ENCODE measurements at places on chromosomes 4 and X. TPM values are rescaled to one million over a fixed set of nuclear protein-coding genes. Genes with fewer than 3 reads are reported as not detected.

TLR1 gene
- 1.8 TPM for total RNA-seq

SPANXN4 gene
- not detected for total RNA-seq

RNF150 gene
- not detected for total RNA-seq

FAM149A gene
- total RNA-seq = 0.46 TPM

F11 gene
- not detected for total RNA-seq

GRCh38 chr4:47213539-47213938 is 182.2 kb downstream of the GABRB1 start:
- DNase-seq = no peak
- no peaks in the 10 kb centered on the region for H3K4me1 ChIP-seq
- no peak overlapping the region for H3K4me3 ChIP-seq
- H3K27me3 ChIP-seq = no peaks in the 10 kb centered on the region
- H3K36me3 ChIP-seq = no peaks in the 10 kb centered on the region

DNA sequence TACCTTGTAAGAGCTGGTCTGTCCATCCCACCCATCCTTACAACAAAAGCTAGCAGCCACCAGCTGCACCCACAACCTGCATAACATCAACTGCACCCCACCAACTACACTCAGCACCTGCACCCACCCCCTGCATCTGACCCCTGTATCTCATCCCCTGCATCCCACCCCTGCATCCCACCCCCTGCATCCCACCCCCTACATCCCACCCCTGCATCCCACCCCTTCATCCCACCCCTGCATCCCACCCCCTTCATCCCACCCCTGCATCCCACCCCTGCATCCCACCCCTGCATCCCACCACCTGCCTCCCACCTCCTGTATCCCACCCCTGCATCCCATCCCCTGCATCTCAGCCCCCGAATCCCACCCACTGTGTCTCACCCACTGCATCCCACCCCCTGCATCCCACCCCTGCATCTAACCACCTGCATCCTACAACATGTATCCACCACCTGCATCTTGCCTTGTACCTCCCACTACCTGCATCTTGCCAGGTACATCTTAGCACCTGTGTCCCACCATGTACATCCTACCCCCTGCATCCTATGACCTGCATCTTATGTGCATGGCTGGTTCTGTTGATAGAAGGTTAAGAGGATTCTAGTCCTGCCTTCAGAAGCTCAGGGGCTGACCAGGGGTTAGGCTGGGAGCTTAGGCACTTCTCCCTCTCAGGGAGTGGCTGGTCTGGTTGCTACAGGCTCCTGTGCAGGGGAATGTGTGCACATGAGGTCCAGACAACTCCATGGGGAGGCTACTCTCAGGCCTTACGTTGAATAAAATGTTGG is 9.4 kb downstream of the TMEM271 start:
- no peak for DNase-seq
- peaks cover 14% of the 10 kb centered on the region for H3K27me3 ChIP-seq
- H3K4me1 ChIP-seq = no peaks in the 10 kb centered on the region

DNA sequence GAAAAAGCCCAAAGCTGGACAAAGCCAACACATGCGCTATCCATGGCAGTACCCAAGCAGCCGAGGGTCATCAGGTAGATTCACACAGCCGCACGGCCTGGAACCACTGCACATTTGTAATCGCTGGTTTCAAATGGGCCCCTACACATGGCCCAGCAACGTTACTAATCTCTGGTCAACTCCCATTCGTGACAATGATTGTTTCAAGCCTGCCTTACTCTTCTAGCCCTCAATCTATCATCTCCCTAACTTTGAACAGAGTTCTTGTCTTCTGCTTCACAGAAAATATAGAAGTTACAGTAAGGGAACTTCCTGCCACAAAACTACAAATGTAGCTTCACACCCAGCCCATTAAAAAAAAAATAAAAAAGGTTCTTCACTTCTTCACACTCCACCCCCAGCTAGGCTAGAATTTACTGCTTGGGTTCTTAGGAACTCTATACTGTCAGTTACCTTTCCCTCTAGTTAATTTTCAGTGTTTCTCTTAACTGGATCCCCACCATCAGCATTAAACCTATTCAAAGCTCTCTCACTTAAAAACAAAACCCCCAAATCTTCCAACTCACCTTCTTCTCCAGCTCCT is 24.2 kb downstream of the CASP3 start:
- H3K4me1 ChIP-seq = peaks cover 41% of the 10 kb centered on the region
- H3K27me3 ChIP-seq = no peaks in the 10 kb centered on the region
- no peak overlapping the region for H3K4me3 ChIP-seq
- peak overlapping the region; percentile 77 for H3K27ac ChIP-seq
- no peak for DNase-seq

GRCh38 chr4:156805696-156806095 is 165.9 kb downstream of the PDGFC start:
- no peaks in the 10 kb centered on the region for H3K27me3 ChIP-seq
- no peaks in the 10 kb centered on the region for H3K4me1 ChIP-seq

DNA sequence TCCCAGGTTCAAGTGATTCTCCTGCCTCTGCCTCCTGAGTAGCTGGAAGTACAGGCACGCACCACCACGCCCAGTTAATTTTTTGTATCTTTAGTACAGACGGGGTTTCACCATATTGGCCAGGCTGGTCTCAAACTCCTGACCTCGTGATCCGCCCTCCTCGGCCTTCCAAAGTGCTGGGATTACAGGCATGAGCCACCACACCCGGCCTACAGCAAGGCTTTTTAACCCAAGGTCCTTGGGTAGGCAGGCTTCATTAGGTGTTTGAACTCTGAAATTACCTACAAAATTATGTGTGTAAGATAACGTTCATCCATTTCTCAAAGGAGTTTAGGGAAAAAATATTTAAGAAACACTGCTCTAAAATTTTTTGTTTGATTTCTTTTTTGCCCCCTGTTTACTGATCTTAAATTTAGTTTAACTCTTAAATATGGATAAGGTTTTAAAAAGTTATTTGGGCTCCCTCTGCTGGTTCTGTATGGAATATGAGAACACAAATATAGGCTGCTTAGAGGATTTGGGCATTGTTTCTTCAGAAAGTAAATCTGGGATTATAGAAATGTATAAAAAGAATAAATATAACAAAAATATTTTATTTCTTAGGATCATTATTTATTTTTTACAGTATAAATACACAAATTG is 92.8 kb downstream of the CBR4 start:
- no peaks in the 10 kb centered on the region for H3K36me3 ChIP-seq
- no peak overlapping the region for H3K4me3 ChIP-seq
- H3K4me1 ChIP-seq = no peaks in the 10 kb centered on the region
- no peaks in the 10 kb centered on the region for H3K27me3 ChIP-seq
- H3K27ac ChIP-seq = no peak overlapping the region

DNA sequence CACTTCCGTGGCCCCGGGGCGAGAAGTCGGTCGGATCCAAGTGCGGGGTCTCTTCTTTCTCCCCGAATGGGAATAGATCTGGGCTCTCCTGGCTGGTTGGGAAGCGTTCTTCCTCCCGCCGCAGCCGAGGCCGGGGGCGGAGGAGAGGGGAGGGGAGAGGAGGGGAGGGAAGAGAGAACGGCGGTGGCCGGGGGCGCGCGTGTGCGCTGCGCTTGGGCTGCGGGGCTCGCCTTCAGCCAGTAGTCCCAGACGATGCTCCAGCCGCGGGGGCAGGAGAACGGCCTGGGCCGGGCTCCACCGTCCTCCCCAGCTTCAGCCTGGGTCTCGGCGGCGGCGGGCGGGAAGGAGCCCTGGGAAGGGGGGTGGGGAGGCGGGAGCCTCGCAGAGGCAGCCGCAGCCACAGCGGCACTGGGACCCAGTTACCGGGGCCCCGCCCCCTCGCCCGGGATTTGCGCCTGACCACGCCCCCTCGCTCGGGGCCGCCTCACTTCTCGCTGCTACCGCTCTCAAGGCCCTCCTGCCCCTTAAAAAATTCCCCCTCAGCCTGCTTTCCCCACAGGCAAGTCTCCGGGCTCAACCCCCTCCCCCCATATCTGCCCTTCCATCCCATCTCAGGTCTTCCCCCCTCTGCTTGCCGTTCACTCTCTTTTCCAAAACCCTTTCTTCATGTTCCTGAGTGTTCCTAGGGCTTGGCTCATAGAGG is at the start of gene FGD1:
Gene FGD1, minus strand, starts transcription at position 421 of the 703 bp plus-strand sequence. CDS start 802 bp downstream, outside the sequence.
- DNase-seq = peak; percentile 50
- no peaks in the 10 kb centered on the region for H3K36me3 ChIP-seq
- H3K27me3 ChIP-seq = peaks cover 21% of the 10 kb centered on the region
- H3K27ac ChIP-seq = no peak within 1 kb of the TSS
- peaks cover 3% of the 10 kb centered on the region for H3K4me1 ChIP-seq
- peak within 1 kb of the TSS; percentile 62 for H3K4me3 ChIP-seq

GRCh38 chr4:151429957-151430570 is 21.1 kb downstream of the FHIP1A start:
- DNase-seq = no peak
- peaks cover 4% of the 10 kb centered on the region for H3K4me1 ChIP-seq
- no peak overlapping the region for H3K4me3 ChIP-seq
- no peak overlapping the region for H3K27ac ChIP-seq
- no peaks in the 10 kb centered on the region for H3K36me3 ChIP-seq

GRCh38 chrX:94058728-94059382 is 384.8 kb downstream of the FAM133A start:
- no peaks in the 10 kb centered on the region for H3K36me3 ChIP-seq
- H3K27me3 ChIP-seq = no peaks in the 10 kb centered on the region
- no peaks in the 10 kb centered on the region for H3K4me1 ChIP-seq
- DNase-seq = no peak
- H3K4me3 ChIP-seq = no peak overlapping the region

- H3K27me3 ChIP-seq = no peaks in the 10 kb centered on the region
- DNase-seq = no peak
- H3K36me3 ChIP-seq = peaks cover 1% of the 10 kb centered on the region
- H3K27ac ChIP-seq = no peak overlapping the region
These were observed 1.0 kb upstream of the DDX60 start for GRCh38 chr4:168319486-168320019.

DNA sequence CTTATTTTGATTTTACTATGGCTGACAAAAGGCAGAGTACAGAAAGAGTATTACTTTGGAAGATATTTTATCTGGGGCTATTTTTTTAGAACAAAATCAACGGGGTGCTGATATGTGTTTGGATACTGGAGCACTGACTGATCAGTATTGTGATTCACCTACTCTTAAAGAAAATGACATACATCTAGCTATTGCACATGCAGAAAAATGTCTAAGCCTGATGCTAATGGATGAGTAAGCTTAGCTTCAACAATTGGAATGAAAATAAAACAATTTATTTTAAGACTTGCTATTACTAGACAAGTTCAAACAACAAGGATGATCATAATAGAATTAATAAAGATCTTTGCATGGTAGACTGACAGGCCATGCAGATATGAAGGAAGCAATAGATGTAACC is 262.0 kb downstream of the PPP1R2C start:
- H3K4me1 ChIP-seq = no peaks in the 10 kb centered on the region
- H3K27me3 ChIP-seq = no peaks in the 10 kb centered on the region
- no peak overlapping the region for H3K4me3 ChIP-seq
- H3K27ac ChIP-seq = no peak overlapping the region
- DNase-seq = no peak
